DMS79 treated with DMSO at 0.1 percent for 48 hours (cell line): ENCODE measurements at places on chromosomes 4 and X.

- DNase-seq: no peak
Measured at GRCh38 chr4:41369680-41370079, 113.0 kb downstream of the UCHL1 start.

DNA sequence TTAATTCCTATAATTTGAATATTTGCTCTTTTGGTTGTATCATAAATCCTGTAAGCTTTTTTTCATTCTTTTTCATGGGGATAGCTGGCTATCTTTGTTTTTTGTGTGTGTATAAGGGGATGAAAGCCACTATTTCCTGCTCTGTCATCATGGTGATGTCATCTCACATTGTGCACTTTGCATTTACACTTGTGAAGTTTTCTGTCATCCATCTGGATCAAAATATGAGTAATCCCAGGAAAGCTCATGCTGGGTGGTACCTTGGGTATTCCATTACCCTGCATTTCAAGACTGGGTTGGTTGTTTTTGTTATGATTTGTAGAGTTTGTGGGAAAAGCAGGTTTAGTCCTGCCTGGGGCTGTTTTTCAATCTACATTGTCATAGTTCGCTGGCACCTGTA, 367.3 kb downstream of the CHIC1 start:
- DNase-seq: no peak

DNA sequence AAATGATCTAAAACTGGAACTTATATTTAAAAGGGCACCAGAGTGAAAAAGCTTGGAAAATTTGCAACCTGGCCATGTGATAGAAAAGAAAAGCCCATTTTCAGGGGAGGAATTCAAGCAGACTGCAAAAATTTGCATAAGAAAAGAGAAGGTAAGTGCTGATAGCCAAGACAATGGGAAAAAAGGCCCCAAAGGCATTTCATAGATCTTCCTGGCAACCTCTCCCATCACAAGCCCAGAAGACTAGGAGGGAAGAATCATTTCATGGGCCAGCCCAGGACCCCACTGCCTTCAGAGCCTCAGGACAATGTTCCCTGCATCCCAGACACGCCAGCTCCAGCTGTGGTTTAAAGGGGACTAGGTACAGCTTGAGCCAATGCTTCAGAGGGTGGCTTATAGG, 887.3 kb upstream of the DIAPH2 start:
- no peak for DNase-seq

DNA sequence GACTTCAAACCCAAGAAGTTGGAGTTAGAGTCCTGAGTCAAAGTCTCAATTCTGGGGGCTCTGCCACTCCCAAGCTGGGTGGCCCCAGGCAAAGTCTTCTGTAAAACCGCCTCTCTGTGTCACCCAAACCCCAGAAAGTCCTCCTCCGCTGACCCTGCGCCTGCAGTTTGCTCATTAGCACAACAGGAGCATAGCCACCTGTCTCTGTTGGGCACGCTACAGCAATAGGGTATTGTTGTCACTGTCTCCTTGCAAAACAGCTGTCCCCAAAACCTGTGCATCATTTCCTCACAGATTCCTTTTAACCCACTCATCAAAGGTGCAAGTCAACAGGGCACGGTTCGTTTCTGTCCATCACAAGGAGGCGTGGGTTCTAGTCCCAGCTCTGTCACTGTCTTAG, 8.0 kb upstream of the DGAT2L6 start:
- DNase-seq: no peak

DNA sequence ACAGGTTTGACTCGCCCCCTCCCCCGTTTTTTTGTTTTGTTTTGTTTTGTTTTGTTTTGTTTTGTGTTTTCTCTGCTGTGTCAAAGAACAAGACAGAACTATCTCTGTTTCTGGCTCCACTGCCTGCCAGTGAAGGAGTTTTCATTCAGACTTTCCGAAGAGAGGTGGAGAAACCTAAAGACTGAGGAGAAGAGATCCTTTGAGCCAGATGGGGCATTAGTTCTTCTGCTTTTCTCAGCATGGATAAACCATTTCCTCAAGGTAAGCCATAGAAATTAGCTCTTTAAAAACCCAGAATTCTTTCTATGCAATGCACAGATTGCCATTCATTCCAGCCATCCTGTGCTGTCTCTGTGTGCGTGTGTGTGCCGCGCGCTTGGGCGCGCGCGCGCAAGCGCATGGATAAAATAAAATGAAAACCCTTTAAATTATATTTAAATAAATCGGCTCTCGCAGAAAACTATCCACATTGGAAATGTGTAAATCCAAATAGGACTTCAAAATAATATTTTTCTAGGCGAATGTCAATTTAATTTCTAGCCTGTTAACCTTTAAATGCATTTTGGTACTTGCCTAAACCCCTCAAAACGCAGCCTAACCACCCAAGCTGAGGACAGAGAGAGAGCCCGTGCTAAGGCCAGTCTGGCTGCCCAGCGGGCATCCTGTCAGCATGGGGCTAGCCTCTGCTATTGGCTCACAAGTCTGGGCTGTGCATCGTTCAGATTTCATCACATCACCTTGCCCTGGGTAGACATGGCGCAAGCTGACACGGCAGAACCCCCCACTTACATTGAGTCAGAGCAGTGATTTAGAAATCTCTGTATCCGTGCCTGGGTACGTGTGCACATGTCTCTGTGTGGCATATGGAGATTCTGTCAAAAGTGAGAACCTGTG, 113.0 kb upstream of the VAMP7 start:
- DNase-seq: no peak

GRCh38 chr4:142549726-142550463, 296.2 kb downstream of the INPP4B start:
- no peak for DNase-seq

DNA sequence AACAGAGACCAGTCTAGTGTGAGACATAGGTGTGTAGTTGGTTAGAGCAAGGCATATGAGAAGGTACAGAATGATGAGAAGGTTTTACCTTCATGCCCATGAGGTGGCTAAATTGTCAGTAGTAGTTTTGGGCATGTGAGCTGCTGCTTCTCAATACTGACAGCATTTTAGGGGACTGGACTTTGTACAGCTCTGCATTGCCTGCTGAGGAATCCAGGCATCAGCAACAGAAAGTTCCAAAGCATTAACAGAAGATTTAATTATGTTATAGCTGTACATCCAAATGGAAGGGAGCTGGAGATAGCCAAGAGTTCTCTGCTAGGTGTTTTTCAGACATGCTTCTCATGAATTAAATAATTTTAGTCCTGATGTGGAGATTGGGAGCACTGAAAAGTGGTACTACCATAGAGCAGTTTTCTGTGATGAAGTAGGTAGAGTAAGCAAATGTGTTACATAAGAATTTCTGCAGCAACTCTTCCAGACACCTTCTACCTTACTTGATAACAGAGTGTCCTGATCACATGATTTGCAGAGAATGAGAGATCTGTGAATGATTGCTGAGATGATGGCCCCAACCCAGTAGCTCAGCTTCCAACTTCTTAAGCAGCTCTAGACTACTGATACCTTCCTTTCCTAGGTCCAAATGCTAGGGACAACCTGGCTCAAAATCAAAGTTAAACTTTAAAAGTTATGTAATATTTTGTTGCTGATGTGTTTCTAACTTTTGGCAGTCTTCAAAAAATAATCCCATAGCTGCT, 30.4 kb downstream of the FNIP2 start:
- DNase-seq: no peak

GRCh38 chr4:6493658-6494304, 21.4 kb upstream of the PPP2R2C start:
- peak; percentile 4 for DNase-seq

- DNase-seq: no peak
Measured at GRCh38 chr4:73589261-73589847, 30.9 kb downstream of the RASSF6 start.

- DNase-seq: no peak
Measured at GRCh38 chr4:168188754-168189153, 96.4 kb downstream of the ANXA10 start.

DNA sequence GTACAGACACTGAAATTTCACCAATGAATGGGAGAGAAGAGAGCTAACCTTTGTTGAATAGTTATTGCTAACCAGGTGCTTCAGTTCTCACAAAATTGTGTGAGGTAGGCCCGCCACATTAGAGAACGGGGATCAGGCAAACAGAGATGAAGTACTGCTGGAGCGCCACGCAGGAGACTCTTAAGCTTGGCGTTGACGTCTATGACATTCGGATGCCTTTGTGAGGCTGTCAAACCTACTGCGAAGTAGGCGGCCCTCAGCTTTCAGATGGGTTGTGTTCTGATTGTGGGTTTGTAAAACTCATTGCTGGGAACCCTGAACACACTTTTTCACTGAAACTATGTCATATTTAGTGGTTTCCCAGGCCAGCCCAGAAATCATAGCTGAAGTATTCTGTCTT, 173.6 kb downstream of the CBR4 start:
- no peak for DNase-seq

DNA sequence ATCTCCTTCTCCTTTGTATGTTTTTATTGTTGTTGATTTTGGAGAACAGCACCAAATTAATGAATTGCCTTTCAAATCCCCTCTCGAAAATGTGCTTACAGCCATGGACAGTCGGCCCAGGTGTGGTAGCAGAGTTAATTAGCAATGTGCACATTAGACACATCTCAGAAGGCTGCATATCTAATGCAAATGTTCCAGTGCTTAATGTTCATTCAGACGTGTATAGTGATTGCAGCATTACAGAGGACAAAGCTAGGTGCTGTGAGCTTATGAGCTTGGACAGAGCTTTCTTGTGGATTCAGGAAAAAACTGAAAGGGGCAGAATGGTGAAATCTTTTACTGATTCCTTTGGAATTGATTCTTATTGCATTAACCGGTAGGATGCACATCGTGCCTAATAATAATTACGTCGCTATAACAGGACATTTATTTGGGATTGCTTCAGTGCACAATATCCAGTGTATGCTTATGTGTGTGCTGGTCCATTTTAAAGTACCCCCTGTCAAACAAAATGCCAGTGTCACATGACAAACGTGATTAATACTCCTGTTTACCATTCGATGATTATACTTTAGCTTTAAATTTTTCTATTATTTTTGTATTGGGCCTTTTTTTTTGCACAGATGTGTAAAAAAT, 552.9 kb upstream of the EPHA5 start:
- no peak for DNase-seq

DNA sequence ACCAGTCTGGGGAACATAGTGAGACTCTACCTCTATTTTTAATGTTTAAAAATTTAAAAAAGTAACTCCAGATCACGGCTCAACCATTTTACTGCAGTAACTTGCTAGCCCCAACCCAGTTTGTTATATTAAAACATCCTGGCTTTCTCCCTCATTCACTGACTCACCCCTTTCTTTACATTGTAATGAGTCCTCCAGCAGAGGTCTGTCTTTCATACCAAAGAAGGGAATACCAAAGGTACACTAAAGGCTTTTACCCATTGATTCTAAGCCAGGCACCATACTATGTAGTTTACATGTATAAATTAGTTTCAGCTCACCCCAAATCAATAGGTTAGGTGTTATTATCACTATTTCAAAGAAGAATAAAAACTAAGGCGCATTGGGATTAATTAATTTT, 286.9 kb downstream of the PACRGL start:
- no peak for DNase-seq

GRCh38 chr4:66451741-66452140, 781.5 kb upstream of the EPHA5 start:
- no peak for DNase-seq

- DNase-seq: no peak
Measured at GRCh38 chr4:104524591-104524990, 29.9 kb upstream of the CXXC4 start.

DNA sequence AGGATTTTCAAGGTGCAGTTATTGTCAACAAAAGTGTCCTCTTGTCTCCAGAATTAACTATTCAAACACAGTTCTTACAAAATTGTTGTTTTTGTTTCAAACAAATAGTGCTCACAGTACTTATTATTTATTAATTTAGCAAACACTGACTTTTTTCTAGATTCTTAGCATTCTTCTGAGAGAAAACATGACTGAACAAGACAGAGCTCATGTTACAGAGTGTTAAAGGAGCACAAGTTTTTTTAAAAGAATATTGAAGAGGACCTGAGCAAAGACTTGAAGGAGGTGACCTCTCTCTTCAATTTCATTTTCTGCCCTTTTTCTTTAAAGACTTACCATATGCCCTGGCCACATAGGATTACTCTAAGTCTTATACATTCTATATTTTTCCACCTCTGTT, 2220.3 kb upstream of the AGA start:
- no peak for DNase-seq

DNA sequence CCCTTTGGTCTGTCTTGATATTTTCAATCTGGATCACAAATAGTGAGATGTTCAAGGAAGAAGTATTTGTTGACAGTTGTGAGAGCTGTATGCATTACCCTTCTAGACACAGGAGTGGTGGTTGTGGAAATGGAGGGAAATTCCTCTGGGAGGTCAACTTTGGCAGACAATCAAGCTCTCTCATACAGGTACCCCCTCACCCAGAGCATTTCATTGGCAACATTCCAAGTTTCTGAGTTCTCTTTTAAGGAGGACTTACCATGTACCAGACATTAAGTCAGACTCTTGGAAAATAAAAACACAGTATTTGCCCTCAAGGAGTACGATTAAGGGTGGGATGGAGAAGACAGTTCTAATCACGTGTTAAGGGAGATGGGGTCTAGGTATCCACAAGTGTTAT, 45.3 kb downstream of the KLHL15 start:
- peak; percentile 37 for DNase-seq

- DNase-seq: no peak
Measured at GRCh38 chrX:48492293-48492910, 16.4 kb upstream of the PORCN start.
